ENCODE measurements at places on chromosomes 5 and 9.

DNA sequence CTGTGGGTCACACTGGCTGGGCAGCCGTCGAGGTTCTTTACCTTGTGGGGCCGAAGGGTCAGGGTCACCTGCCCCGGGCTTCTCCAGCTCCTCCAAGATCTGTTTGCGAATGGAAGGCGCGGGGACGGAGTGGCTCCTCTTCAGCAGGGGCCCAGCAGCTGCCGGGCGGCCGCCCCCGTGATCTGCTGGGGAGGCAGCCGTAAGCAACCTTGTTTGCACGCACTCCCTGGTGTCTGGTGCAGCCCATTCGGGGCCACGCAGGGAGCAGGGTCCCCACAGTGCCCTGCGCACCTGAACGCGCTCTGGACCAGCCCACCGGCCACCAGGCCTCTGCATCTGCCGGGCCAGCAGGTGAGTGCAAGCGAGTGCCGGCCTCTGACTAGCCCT is 34.9 kb downstream of the PNPLA7 start:
- no peak for DNase-seq

GRCh38 chr5:5780253-5780652 is 357.8 kb downstream of the ICE1 start:
- DNase-seq = no peak

DNA sequence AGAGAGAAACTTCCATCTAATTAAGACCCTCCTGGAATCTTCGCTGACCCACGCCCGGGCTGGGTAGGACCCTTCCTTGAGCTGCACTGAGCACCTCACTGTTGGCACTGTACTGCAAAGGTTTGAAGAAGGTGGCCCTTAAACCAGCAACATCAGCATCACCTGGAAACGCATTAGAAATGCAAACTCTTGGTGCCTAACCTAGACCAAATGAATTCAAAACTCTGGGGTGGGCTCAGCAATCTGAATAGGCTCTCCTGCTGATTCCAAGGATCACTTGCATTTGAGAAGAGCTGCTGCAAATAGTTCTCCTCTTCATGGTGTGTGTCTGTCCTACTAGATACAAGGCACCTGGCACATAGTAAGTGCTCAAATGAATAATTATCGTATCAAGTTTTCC is 2.7 kb upstream of the ZNF618 start:
- DNase-seq = no peak

- no peak for DNase-seq
Measured at GRCh38 chr5:143194206-143194605, 209.3 kb downstream of the NR3C1 start.

GRCh38 chr5:89187883-89188465 is 305.0 kb upstream of the MEF2C start:
- DNase-seq = no peak

- peak; percentile 16 for DNase-seq
Measured at GRCh38 chr5:55934115-55934613, 60.6 kb downstream of the IL6ST start.

GRCh38 chr5:44252545-44252944 is 136.7 kb downstream of the FGF10 start:
- DNase-seq = no peak

GRCh38 chr5:19608444-19609002 is 379.5 kb downstream of the CDH18 start:
- DNase-seq = peak; percentile 39

- no peak for DNase-seq
Measured at GRCh38 chr9:131065599-131065998, 30.7 kb upstream of the AIF1L start.

DNA sequence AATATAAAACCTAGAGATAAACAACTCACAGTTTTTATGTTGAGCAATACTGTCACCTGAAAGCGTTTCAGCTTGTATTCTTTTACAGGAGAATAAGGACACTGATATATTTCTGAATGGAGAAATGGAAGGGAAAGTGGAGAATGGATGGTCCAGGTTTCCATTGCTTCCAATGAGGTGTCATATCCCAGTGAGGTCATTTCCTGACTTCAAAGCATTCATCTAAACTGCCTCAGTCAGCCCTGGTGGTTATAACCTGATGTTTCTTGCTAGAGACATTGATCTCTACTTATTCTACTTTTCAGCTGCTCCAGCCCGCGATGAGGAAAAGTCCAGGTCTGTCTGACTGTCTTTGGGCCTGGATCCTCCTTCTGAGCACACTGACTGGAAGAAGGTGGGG is 2.6 kb downstream of the GABRA1 start:
- no peak for DNase-seq

DNA sequence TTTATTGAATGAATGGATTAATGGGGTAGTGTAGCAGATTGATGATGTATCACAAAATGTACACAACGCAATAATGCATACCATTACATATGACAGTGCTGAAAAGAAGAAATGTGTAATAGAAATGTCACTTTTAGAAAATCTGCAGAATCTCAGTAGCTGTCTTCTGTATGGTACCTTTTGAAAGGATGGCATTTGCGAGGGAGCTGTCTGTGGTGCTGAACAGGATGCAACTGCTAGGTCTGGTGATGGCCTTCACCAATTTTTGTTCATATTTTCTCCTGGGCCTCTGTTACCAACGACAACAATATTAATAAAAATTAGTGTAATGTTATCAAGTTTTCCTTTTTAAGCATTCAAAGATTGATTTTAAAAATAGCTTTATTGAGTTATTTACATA is 36.2 kb upstream of the OTULIN start:
- DNase-seq = peak; percentile 43

GRCh38 chr5:31280210-31280609 is 86.7 kb downstream of the CDH6 start:
- DNase-seq = no peak

- no peak for DNase-seq
Measured at GRCh38 chr5:96287136-96287535, 145.9 kb downstream of the PCSK1 start.

DNA sequence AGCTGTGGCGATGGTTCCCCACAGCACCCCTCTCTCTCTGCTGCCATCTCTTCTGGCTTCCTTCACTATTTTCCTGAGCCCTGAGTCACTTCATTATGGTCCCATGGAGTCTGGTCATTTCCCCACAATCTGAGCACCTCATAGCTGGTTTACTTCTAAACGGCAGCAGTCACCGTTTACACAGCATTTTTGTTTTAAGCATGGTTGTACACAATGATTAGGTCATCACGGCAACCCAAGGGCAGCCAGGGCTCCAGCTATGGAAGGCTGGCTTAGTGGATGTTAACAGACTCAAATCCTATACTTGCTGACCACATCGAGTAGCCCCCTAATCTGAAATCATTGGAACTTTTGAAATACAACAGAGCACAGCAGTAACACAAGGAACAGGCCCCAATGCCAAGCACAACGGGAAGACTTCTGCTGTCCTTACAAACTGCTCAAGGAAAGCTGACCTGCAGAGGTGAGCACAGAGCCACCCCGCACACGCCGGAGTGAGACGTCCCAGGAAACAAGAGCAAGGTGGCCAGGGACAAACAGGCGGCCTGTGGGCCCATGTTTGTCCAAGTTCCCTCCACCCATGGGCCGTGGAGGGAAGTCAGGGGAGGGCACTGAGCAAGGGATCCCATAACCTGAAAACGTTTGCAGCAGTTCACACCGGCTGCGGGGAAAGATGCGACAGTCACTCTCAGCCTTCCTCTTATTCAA is 22.9 kb downstream of the CAMSAP1 start:
- peak; percentile 54 for DNase-seq

DNA sequence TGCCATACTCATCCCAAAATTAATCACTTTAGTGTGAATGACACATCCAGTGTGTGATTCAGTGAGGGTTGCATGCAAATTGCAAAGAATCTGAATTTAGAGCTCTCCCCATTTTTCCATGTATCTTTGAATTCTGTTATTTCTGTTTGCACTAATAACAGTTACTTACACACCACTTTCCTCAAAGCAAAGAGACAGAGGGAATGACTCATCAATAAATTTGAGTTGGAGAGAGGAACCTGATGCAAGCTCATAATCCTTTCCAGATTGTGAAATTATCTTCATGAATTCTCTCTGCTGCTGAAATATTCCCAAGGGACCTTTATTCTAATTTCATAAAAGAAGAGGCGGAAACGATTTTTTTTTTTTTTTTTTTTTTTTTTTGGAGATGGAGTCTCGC is 204.8 kb downstream of the CDH9 start:
- no peak for DNase-seq

DNA sequence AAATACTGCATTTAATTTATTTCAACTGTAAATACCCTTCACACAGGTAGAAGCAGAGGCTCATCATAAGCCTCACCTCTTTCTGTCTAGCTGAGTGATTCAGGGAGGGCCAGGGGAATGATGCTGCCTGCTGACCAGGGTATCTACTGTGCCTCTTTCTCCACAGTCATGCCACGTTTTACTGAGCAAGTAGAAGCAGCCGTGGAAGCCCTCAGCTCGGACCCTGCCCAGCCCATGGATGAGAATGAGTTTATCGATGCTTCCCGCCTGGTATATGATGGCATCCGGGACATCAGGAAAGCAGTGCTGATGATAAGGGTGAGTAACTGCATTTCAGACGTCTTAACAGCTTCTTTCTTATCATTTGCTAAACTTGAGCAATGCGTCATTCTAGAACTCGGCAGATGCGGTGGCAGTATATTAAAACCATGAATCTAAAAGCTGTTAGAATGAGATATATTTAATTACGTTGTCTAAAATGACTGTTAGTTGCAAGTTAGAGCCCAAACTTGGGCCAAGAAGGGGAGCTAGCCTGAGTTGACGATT is 50.0 kb upstream of the LRRTM2 start:
- no peak for DNase-seq

GRCh38 chr5:72812488-72812887 is 4.0 kb upstream of the TNPO1 start:
- no peak for DNase-seq

DNA sequence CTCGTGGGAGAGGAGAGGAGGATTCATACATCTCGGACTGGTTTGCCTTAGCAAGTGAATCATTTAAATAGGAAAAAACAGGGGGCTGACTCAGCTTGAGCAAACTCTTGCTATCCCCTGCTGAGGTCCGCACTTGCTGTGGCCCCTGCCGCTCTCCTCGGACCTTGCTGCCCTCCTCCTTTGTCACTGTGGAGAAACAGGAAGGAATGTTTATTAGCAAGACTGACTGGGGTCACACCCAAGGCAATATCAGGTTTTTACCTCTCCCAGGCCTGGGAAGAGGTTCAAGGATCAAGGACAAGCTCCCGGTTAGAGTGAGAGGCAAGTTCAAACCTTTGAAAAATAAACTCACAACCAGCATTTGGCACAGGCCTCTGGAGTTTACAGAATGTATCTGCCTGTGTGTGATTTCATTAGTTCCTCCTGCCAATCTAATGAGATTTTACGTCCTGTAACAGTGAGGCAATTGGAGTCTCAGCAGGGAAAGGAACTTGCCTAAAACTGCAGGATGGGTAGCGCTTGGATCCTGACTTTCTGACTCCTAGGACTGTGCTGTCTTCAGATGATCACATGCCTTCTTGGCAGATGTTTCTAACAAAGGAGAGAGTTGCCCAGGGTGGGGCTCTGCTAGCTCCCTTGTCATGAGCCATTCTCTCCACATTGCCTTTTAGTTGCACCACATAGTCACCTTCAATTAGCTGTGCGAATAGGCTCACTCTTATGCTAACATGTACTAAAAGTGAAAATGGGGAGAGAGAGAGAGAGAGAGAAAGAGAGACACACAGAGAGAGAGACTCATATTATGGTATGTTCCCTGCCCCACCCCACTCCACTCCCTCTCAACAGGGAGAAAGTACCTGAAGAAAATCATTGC is 108.6 kb upstream of the CDKN2B start:
- DNase-seq = no peak

- no peak for DNase-seq
Measured at GRCh38 chr5:116363780-116364179, 210.8 kb downstream of the SEMA6A start.

GRCh38 chr9:8668751-8669150 is 869.2 kb upstream of the DMAC1 start:
- no peak for DNase-seq

DNA sequence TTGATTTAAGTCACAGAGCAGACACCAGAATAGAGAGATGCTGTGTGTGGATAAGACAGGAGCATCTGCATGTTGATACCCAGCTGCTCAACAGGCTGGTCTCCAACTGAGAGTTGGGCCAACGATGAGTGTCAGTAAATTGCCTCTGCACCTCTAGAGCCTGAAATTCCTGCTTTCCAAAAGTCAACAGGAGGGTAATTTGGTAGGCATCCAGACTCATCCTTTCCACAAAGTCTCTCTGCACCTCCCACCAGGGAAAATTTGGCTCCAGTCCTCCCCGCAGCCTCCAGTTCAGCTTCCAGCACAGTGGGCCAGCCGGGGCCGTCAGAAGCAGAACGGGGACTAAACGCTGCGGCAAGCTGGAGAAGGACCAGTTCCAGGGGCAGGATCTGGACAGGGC is 136.9 kb downstream of the RFK start:
- no peak for DNase-seq
